Fibroblast of the aortic adventitia (primary cell): ENCODE measurements at places on chromosomes 12 and 14. TPM values are rescaled to one million over a fixed set of nuclear protein-coding genes. Genes with fewer than 3 reads are reported as not detected.

GRCh38 chr12:8559676-8560075 lies 19.0 kb upstream of the CLEC4E start:
- no peak for DNase-seq

DNA sequence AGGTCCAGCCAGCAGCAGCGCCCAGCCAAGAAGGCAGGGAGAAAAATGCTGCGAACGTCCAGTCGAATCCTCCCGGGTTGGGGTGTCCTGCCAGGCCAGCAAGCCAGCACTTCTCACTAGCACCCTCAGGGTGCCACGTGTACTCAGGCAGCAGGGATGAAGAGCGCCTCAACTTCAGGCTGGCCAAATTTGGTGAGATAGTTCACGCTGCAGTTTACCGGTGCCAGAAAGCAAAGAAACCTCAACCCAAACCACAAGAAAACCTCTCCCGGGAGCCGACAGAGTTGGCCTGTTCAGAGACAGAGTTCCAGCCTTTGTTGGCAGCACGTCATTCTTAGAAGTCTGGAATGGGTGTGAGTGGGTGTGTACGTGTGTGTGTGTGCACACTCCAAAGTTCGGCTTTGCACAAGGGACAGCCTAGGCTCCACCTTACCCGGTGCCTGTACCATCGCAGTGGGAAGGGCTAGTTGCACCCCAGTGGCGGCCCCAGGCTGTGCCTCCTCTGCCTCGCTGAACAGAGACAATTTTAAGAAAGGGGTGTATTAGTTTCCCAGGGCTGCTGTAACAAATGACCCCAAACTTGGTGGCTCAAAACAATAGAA lies 42.1 kb downstream of the ELK3 start:
- DNase-seq = peak; percentile 94

DNA sequence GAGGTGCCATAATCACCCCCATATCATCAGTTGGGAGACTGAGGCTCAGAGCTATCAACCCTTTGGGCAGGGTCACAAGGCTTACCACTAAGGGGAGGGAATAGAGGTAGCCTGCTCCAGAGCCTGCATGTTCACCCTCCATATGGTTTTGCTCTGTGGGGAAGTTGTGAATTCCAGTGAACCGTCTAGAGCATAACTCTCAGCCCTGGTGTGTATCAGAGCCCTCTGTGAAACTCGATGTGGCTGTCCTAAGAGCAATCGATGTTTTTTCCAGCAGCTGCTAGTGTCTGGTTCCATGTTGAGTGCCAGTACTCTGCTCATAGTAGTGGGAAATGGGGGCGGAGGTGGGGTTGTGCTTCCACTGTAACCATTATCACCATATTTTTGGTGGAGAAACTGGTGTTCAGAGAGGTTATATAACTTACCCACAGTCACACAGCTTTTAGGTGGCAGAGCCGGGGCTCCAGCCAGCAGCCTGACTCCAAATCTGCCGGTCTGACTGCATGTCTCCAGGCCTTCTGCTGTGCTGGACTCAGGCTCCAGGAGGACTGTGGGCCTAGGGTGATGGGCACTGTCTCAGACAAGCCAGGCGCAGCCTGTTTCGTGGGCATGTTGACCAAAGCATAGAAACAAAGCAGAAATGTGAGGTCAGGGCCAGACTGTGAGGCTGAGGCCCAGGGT lies 104.2 kb downstream of the ADCK1 start:
- no peak for DNase-seq

GRCh38 chr12:94621662-94622359 lies 28.5 kb downstream of the TMCC3 start:
- peak; percentile 32 for DNase-seq

- no peak for DNase-seq
Observed at GRCh38 chr14:92496191-92496857, 17.3 kb upstream of the RIN3 start.

DNA sequence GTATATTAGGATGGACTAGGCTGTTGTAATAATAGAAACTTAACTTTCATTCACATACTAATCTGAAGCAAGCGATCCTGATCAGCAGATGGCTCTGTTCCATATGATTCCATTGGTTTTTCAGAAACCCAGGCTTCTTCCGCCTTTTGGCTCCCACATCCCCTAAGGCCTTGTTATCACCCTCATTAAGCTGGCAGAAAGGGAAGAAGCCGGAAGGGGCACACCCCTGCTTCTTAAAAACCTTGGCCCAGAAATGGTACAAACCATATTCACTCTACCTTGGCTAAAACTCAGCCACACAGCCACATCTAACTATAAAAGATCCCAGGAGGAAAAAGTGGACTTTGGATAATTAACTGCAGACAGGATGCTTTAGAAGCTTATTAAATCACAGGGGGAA lies 329.2 kb downstream of the PCNX1 start:
- no peak for DNase-seq

Gene KRT6A
- total RNA-seq = not detected in 2 replicates

Gene SPTB
- total RNA-seq = under 0.01 TPM in 1 of 2 replicates, not detected in the other

Gene ESR2
- total RNA-seq = under 0.01 and 0.16 TPM in 2 replicates

Gene POTEG
- not detected in 2 replicates for total RNA-seq
